CD4-positive, alpha-beta T cell treated with Interleukin-10 for 1 hour (primary cell): ENCODE measurements at places on chromosomes 2 and 18.

GRCh38 chr2:204022550-204022949 lies 86.0 kb downstream of the ICOS start:
- DNase-seq = no peak

DNA sequence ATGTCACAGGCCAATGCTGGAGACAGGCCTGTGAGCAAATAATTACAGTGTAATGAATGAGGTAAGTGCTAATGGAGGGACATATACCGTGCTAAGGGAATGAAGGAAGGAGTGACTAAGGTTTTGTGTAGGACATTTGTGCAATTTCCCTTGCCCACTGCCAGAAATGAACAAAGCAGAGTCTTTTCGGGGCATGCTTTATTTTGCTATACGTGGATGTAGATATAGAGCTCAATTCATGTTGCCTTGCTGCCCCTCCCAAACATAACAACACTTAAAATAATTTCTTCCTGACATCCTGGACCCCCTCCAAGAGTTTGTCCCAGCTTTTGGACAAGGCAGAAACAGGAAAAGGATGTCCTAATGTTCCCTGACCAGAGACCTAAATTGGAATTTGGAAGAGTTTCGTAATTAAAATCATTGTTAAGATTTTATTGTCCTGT lies 23.7 kb upstream of the CD28 start:
- DNase-seq = no peak

DNA sequence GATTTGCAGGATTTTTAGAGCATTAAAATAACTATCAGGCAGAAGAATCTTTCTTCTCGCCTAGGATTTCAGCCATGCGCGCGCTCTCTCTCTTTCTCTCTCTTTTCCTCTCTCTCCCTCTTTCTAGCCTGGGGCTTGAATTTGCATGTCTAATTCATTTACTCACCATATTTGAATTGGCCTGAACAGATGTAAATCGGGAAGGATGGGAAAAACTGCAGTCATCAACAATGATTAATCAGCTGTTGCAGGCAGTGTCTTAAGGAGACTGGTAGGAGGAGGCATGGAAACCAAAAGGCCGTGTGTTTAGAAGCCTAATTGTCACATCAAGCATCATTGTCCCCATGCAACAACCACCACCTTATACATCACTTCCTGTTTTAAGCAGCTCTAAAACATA lies 137.0 kb downstream of the MEIS1 start:
- DNase-seq = no peak

DNA sequence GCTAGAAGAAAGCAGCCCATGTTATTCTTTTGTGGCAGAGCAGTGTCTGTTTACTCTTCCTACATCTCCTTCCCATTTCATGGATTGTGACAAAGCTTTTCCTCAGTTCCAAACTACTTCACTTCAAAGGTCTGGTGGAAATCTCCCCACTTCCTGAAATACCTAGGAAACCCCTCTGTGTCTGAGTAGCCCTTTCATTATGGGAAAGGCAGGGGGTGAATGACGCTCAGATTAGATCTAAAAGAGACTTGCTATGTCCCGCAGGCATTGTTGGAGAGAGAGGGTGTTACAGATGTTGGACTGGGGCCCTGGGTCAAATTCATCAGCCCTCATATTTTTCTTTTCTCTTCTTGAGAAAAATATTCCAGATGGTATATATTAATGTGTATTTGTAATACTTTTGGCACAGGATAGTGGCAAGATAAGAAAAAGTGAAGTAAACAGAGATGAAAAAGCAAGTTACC lies 675.0 kb downstream of the IRS1 start:
- DNase-seq = no peak

GRCh38 chr2:229701716-229702115 lies 12.6 kb downstream of the DNER start:
- no peak for DNase-seq

GRCh38 chr2:240733803-240734495 lies 42.3 kb downstream of the AQP12A start:
- peak; percentile 27 for DNase-seq

GRCh38 chr2:170714381-170715061 lies 616 bp upstream of the SP5 start:
- no peak for DNase-seq

- DNase-seq = no peak
Measured at GRCh38 chr2:111100087-111100764, 20.5 kb upstream of the BCL2L11 start.

- no peak for DNase-seq
Measured at GRCh38 chr18:52087140-52087539, 252.9 kb upstream of the DCC start.

DNA sequence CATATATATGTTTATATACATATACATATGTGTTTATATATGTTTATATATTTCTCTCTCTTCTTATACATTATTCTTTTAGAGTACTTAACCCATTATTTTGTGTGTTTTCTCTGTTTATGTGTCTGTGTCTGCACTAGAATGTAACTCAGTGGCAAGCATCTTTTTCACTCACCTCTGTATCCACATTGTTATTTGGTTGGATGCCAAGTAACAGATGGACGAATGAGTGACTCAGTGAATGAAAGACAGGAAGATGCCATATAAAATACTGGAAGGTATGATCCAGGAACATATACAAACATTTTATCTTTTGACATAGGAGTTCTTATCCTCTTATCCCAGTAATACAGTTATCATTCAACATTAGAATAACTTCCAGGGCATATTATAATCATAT lies 684.8 kb downstream of the RNF144A start:
- no peak for DNase-seq

DNA sequence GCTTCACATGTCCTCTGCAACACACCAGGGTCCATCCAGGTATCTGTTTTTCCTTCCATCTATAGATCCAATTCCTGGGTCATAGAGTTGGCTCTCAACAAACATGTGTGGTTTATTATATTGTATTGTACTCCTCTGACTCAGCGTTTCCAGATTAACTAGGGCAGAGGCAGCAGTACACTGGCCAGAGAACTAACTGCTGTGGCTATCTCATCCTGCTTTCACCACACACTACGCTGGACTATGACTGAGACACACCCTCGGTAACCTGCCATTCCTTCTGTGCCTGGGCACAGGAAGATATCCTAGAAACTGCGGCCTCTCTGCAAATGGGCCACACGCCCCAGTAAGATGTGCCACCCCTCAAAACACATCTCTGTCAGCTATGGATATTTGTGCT lies 159.8 kb upstream of the STK17B start:
- no peak for DNase-seq

- DNase-seq = no peak
Measured at GRCh38 chr18:66999003-66999402, 395.1 kb upstream of the CDH19 start.

GRCh38 chr2:29361231-29361630 lies 246.0 kb downstream of the CLIP4 start:
- DNase-seq = no peak

GRCh38 chr18:7068871-7069590 lies 48.6 kb downstream of the LAMA1 start:
- no peak for DNase-seq

DNA sequence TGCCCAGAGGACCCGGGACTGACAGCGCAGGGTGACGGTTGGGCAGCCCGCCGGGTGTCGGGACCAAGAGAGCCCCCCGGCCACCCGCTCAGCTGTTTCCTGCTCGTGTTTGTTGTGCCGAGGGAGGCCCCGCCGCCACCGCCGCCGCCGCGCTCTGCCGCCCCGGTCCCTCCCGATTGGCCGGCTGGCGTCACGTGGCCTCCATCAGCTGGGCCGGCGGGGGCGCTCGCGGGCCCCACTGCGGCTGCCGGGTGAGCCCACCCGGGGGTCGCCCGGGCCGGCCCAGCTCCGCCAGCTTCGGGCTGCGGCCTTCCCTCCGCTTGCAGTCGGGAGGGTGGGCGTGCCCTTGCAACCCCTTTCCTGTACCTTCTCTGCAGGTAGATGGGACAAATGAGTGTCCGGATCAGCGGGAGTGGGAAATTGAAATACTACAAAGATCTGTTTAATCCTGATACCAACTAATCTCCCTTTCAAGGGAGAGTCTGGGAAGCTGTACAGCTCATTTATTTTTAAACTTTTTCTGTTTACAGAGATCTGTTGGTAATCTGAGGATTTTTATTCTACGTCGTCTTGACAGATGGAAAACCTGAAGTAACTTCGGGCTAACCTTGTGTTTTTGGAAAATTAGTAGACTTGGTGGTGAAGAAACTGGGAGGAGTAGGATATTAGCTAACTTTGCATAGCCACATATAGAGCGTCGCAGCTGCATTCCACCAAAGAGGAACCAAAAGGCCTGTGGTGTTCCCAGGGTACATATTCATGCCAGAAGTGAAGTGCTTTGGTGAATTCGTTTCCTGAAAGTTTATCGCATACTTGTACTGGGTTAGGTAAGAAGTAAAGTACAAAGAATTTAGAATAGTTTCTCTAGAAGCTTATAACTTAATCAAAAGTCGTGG lies 1.2 kb downstream of the YPEL5 start:
- DNase-seq = peak; percentile 83

DNA sequence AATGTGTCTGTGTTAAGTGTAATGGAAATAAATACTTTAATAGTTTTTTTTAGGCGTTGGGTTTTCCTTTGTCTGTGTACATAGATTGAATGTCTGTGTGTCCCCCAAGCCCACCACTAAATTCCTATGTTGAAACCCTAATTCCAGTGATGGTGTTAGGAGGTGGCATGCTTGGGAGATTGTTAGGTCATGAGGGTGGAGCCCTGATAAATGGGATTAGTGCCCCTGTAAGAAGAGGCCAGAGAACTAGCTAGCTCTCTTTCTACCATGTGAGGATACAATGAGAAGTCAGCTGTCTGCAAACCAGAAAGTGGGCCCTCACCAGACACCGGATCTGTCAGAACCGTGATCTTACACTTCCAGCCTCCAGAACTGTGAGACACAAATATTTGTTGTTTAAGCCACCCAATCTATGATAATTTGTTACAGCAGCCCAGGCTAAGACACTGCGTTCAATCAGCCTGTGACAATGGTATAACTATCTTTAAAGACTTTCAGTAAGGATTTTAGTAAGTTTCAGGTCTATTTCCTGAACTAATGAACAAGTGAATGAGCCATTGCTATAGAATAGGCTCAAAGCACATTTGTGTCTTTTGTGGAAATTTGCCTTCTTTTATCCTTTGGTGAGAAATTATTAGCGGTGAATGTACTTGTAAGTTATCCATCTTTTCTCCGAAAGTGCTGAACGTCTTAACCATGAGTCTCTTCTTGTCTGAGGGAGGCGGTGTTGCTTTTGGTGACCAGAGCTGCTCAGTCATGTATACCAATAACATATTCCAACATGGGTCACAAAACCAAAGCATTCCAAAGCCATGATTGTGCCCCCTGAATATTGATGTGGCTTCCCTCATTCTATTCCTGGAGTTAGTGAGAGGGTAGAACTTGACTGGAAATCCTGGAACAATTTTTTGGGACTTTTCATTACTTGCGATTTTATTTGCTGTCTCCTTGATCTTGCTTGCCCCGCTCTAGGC lies 29.6 kb upstream of the IL1R1 start:
- no peak for DNase-seq

DNA sequence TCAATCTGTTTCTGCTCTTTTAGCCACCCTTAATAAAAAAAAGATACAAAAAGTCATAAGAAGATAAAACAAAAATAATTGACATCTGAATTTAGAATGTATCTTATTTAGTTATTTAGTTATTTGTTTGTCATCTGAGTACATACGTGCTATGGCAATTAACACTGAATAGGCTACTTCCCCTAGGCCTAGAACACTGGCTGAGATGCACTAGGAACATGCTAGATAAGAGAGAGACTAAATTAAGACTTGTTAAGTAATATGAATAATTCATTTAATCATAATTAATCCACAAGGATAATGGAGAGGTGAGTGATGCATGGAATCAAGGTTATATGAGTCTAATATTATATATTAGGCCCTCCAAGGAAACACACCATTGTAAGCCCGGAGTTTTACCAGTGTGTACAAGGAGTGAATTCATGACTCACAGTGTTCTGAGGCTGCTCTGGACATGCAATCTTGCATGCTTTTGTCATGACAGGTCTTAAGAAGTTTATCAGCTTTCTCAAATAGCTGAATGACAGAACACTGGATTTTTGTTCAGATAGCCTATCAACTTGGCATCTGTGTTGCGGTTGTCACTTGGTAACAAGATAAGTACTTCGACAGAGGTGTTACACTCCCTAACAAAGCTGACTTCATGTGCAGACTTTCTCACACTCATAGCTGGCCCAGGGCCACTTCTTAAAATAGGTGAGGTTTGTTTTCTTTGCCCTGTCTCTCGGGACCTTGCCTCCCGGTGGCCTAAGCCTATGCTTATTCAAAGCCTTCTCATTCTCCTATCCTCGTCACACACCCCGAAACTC lies 5.0 kb upstream of the SERPINB2 start:
- DNase-seq = no peak

DNA sequence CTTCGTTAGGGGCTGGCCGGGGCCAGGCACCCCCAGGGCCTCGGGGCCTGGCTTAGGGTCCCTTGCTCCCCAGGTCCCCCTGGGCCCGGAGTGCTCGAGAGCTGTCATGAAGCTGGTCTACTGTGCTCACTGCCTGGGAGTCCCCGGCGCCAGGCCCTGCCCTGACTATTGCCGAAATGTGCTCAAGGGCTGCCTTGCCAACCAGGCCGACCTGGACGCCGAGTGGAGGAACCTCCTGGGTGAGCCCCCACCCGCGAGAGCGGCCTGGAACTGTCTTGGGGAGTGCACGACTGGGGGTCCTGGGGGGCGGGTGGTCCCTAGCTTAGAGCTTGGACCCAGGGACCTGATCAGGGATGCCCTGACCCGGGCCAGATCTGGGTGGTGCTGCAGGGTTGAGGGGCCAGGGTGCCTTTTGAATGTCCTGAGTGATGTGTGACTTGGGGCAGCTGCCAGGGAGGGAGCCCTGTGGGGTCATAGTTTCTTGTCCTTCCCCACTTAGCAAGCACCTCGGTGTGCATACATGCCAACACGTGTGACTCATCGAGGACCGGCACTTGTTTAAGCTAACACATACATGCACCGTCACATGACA lies 27.9 kb downstream of the GPC1 start:
- no peak for DNase-seq

GRCh38 chr2:71691747-71692441 lies 238.5 kb downstream of the DYSF start:
- no peak for DNase-seq

DNA sequence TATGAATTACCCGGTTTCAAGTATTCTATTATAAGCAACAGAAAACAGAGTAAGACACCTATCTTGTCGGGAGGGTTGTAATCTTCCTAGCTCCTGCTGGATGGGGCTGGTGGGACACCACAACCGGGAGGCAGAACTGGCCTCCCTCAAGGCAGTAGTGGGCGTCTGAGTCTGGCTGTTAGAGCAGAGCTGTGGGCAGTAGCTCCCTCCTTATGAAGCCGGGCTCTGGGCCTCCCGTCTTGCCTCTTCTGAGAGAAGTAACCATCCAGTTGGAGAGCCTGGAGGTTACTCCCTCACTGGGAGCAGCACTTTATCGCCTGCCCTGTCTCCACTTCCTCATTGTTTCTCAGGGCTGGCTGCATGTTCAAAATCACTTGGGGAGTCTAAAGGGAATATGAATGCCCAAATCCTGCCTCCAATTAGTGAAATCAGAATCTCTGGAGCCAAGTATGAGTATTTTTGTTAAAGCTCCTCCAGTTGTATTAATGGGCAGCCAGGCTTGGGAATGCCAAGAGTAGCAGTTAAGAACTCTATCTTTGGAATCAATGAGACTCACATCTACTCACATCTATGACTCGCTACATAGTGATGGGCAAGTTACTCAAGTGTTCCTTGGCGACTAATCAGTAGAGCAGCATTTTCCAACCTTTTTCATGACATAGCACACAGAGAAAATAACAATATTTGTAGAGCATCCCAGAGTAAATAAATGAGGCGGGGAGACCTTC lies 27.3 kb upstream of the NRP2 start:
- DNase-seq = no peak
